ENCODE measurements at places on chromosomes 3 and 15. TPM values are rescaled to one million over a fixed set of nuclear protein-coding genes. Genes with fewer than 3 reads are reported as not detected.

- no peak for DNase-seq
Observed at GRCh38 chr3:131602011-131602779, 99.4 kb upstream of the MRPL3 start.

- no peak for DNase-seq
Observed at GRCh38 chr15:36774765-36775164, 195.3 kb downstream of the CDIN1 start.

- DNase-seq = no peak
Observed at GRCh38 chr15:62617741-62618140, 424.8 kb upstream of the TPM1 start.

DNA sequence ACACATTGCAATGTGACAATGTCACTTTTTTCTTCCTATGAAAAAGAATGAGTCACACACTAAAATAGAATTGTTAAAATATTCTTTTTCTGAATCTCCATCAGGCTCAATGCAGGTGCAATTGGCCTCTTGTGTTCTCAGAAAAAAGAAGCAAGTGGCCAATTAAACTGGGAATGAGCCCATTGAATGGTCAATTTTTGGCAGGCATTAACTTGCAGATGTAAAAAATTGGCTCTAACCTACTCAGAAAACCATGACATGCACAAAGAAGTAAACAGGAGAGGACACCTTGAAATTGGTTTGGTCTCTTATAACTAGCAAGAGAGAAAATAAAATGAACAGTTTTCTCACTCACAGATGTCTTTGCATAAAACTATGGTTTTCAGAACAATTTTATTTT is 820.8 kb downstream of the TBL1XR1 start:
- DNase-seq = no peak

The ZBBX gene
- total RNA-seq = 1.0 TPM

The AHSG gene
- total RNA-seq = not detected

The COL7A1 gene
- total RNA-seq = 7.0 TPM

The TPM1 gene
- total RNA-seq = 375 TPM

The MITF gene
- total RNA-seq = 5.8 TPM

All from H4 (cell line).